ENCODE measurements at places on chromosomes 1 and 21.

- DNase-seq, result no peak
Measured at GRCh38 chr1:1357871-1358432, 403 bp downstream of the MXRA8 start.

- no peak for DNase-seq
Measured at GRCh38 chr1:3236955-3237354, 168.0 kb downstream of the PRDM16 start.

GRCh38 chr1:203776636-203777035 lies 11.7 kb downstream of the LAX1 start:
- no peak for DNase-seq

DNA sequence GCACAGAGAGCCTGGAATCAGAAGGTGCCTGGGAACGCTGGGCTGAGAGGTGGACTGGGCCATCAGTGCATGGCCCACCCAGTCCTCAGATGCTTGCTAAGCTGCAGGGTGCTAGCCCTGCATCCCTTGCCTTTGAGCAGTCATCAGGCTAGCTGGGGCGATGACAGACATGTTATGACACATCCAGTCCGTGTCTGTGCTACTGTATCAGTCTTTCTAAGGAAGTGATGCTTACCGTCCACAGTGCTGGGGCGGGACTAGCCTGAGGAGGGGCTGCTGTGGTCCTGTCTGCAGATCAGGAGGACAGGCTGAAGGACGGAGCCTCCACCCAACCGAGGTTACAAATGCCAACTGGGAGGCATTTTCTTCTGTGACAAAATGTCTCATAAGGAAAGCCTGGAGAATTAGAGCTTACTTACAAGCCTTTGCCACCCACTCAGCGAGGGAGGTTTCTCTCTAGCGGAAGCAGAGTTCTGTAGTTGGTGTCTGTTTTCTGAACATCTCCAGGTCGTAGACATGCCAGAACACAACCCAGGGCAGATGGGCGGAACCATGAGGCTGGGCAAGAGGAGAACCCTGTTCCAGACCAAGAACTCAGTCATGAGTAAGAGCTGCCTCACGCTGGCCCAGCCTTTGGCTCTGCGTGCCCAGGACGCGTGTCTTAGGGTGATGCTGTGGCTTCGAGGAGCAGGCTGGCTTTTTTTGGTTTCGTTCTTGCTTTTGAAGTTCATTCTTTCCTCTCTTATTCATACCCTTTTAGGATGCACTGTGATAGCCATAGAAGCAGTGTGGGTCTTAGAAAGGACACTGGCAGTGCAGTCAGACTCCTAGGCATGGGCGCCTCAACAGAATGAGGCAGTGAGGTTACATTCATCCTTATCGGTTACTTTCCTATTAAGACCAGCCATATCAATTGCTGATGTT lies 14.3 kb downstream of the SLFNL1 start:
- no peak for DNase-seq

DNA sequence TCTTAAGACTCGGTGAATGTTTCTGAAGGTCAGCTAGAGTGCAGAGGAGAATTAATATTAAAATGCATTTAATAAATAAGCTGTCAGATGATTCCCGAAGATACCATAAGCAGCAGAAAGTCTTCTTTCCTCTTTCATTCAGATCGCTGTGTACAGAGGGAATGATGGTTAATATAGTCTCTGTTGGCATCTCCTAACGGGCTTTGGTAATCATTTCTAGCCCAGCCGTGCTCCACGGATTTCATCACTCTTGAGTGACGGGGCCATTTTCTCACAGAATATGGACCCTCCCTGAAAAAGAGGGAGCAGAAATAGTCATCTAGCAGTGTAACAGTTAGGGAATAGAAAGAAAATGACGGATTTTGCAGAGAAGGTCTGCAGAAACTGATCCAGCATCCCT lies 103.1 kb downstream of the ST6GALNAC3 start:
- DNase-seq, result no peak

DNA sequence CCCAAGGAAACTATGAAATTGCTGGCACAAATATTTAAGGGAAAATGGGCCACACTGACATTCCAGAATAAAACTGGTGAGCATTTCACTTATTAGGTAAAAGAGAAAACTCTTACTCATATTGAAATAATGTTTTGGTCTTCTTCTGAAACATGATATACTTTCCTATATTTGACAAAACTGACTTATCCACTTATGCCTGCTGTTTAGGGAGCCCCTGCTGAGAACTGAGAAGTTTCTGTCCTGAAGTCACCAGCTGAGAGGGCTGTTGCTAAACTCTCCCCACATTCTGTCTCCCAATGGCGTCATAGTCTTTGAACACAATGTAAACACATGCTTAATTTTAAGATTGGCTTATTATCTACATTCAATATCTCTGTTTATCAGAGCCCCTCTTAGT lies 46.8 kb upstream of the ZC3H11B start:
- no peak for DNase-seq

DNA sequence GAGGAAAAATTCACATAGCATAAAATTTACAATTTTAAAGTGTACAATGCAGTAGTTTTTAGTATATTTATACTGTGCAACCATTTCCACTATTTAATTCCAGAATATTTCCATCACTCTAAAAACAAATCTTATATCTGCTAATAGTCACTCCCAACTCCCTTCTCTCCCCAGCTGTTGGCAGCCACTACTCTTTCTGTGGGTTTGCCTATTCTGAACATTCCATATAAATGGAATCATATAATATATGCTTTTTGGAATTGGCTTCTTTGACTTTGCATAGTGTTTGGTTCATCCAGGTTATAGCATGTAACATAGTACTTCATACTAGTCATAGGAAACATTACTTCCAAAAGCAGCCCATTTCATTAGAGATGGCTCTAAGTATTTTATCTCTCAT lies 25.0 kb upstream of the TMEM39B start:
- DNase-seq, result no peak

DNA sequence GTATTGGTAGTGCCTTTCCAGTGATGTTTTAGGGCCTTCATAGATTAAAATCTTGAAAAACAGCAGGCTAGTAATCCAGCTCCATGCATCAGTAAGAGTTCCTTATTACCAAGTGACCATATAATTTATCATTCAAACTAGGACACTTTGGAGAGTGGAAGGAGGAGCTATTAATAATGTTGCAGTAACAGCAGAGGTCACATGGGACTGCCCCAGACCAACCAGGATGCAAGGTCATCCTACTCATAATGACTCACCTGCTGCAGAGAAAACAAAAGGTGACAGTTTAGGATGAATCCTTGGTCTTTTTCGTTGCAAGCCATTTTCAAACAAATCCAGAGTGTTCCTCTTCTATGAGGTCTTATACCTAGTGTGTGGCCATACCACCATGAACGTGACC lies 187.4 kb downstream of the NUF2 start:
- no peak for DNase-seq

- no peak for DNase-seq
Measured at GRCh38 chr1:151976015-151976343, 17.7 kb downstream of the S100A10 start.

GRCh38 chr1:211369640-211370039 lies 43.0 kb downstream of the TRAF5 start:
- no peak for DNase-seq

DNA sequence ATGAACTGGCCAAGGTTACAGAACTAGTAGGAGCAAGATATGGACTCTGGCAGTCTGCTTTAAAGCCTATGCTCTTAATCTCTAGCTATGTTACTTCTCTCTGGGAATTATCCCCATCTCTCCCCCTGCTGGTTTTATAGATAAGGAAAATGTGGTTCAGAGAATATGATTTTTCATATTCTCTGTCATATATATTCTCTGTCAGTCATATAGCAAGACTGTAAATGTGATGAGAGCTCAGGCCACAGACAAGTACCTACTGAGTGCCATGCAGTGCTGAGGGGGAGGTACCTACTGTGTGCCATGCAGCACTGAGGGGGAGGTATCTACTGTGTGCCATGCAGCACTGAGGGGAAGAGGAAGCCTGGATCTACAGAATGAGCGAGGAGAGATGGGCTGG lies 220.3 kb upstream of the FGGY start:
- DNase-seq, result no peak

DNA sequence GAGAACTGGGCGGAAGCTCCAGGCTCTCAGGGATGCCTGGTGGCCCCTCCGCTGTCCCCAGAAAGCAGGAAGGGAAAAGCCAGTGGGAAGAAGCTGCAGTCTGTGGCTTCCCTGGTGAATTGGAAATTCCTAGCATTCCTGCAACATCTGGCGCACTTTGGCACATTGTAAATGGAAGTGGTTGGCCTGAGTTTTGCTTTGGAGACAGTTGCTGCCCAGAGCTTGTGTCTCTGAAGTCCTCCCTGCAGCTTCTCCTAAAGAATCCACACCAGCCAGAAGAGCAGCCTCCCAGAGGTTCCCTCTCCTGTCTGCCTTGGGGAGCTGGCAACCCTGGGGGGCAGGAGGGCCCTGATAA lies 48.2 kb downstream of the ARHGEF10L start:
- no peak for DNase-seq

DNA sequence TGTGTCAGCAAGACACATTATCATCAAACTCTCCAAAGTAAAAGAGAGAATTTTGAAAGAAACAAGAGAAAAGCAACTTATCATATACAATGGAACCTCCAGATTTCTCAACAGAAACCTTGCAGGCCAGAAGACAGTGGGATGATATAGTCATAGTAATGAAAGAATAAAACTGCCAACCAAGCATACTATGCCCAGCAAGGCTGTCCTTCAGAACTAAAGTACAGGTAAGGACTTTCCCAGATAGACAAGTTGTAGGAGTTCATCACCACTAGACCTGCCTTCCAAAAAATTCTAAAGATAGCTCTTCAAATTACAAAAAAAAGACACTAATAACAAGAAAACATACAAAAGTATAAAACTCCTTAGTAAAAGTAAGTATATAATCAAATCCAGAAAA lies 33.2 kb upstream of the FOXD3 start:
- no peak for DNase-seq

GRCh38 chr1:52268372-52268771 lies 97.6 kb downstream of the CC2D1B start:
- no peak for DNase-seq

GRCh38 chr21:15679630-15680029 lies 50.2 kb upstream of the USP25 start:
- no peak for DNase-seq

- no peak for DNase-seq
Measured at GRCh38 chr1:36864823-36865601, 169.3 kb downstream of the GRIK3 start.

DNA sequence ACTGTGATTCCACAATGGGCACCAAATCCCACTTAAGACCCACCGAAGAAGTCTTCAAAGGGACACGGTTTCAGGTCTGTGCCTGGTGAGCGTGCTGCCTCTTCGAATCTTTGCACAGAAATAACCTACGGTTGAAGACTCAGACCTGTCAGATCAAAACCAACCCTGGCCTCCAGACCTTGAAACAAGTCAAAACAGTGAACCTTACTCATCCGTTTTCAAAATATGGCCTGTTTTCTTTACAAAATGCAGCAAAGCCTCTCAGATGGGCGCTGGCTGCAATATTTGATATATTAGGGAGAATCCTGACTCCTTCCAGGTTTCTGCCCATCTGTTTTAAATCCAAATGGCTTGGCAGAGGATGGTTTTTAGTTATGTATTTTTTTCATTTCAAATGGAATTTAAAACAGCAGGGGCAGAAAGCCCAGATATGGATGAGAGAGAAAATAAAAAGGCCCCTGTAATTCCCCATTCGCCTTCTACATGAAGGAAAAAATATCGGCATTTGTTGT lies 14.0 kb downstream of the JUN start:
- no peak for DNase-seq

- no peak for DNase-seq
Measured at GRCh38 chr1:189431447-189431846, 1046.2 kb downstream of the BRINP3 start.

- no peak for DNase-seq
Measured at GRCh38 chr1:178385662-178386061, 111.1 kb downstream of the CLEC20A start.

DNA sequence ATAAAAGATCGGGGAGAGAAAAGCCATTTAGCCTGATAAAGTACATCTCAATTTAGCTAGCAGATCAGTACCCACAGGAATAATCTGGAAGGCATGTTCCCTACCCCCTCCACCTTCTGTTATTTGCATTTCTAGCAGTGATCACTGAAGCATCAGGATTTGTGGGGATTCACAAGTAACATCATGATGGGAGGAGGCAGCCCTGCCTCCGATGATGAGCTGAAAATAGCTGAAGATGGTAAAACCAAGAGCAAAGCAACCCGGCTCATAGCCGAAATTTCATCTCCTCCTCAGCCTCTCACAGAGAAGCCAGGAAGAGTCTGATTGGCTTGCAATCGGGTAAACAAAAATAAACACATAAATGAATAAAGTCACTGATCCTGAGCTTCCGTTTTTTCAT lies 2.4 kb downstream of the CCSAP start:
- no peak for DNase-seq

GRCh38 chr1:3992103-3992556 lies 92.1 kb upstream of the C1orf174 start:
- no peak for DNase-seq

DNA sequence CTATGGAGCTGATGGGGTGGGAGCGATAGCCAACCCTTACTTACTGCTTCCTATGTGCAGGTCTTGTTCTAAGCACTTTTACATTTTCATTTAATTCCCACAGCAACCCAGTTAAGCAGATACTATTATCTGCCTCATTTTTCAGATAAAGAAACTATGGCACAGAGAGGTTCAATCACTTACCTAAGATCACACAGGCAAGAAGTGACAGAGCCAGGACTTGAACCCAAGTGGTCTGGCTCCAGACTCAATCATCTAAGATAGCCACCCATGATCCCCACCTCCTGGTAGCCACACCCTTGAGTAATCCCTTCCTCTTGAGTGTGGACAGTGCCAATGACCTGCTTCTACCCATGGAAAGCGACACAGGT lies 23.2 kb upstream of the IFNAR1 start:
- DNase-seq, result no peak

DNA sequence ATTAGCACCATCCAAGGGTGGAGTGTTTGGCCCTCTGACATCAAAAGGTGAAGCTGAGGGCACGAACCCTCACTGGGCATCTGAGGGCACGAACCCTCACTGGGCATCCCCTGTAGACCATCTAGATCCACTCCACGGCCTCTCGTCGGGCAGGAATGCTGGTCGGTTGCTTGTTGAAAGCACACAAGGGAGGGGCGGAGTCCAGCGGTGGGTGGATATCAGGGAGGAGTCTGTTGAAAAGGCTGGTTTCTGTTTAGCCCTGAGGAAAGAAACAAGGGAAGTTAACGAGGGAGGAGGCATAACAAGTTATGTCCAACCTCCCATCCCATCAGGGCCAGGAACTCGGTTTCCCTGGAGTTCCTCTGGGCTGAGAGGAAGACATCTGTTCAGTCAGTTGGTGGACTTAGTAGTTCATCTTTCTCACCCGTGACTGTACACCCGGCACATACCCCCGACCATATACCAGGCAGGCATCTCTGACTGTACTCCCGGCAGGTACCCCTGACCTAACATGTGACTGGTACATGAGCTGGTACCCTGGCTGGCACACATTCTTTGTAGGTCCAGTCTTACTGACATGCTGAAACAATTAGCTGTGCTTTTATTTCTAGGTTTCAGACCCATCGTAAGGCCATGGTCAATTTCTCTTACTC lies 32.1 kb upstream of the PDE9A start:
- DNase-seq, result no peak

GRCh38 chr1:58754073-58754613 lies 29.7 kb downstream of the JUN start:
- DNase-seq, result no peak

GRCh38 chr1:59332983-59333382 lies 36.1 kb downstream of the FGGY start:
- no peak for DNase-seq

- DNase-seq, result no peak
Measured at GRCh38 chr1:39086865-39087409, 60.8 kb downstream of the NDUFS5 start.
